ENCODE measurements at places on chromosomes 1 and 21.

- no peak for DNase-seq
Observed at GRCh38 chr1:47568763-47569162, 130.9 kb downstream of the FOXD2 start.

DNA sequence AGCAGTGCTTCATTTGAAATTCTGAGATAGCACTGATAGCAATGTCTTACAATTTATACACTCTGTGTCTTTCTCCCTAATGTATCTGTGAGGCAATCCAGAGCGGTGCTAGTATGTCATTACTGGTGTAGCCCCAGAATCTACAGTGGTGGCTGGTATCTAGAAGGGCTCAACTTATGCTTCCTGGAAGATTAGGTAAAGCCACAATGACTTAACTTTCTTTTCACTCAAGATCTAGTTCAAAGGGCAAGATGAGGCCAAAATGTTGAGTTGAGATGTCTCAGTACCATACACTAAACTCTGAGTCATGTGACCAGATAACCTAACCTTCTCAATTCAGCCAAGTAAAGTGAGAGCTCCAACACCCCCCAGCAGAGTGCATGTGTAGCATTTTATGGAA is 77.5 kb downstream of the PAPPA2 start:
- DNase-seq, result no peak

DNA sequence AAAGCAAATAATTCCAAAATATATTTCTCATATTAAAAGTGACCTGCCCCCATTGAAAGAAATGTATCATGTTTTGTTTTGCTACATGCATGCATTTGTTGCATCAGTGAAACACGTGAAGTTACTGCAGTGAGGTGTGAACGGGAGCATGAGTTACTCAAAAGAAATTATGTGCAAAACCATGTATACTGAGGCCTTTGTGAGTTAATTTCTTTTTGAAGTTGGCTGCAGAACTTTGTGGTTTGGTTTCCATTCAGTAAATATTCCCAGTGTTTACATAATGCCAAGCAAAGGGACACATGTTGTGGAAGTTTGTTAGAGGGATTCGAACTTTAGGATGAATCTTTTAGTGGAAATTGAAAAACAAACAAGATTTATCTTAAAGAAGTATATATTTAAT is 619.4 kb upstream of the ADAMTS5 start:
- no peak for DNase-seq

GRCh38 chr21:43921571-43921978 is 56.6 kb downstream of the AGPAT3 start:
- no peak for DNase-seq

- peak; percentile 84 for DNase-seq
Observed at GRCh38 chr1:17874231-17874630, 119.1 kb downstream of the ACTL8 start.

GRCh38 chr1:6097117-6097595 is 51.5 kb downstream of the KCNAB2 start:
- no peak for DNase-seq

- DNase-seq, result no peak
Observed at GRCh38 chr1:22461678-22462527, 10.3 kb downstream of the ZBTB40 start.

DNA sequence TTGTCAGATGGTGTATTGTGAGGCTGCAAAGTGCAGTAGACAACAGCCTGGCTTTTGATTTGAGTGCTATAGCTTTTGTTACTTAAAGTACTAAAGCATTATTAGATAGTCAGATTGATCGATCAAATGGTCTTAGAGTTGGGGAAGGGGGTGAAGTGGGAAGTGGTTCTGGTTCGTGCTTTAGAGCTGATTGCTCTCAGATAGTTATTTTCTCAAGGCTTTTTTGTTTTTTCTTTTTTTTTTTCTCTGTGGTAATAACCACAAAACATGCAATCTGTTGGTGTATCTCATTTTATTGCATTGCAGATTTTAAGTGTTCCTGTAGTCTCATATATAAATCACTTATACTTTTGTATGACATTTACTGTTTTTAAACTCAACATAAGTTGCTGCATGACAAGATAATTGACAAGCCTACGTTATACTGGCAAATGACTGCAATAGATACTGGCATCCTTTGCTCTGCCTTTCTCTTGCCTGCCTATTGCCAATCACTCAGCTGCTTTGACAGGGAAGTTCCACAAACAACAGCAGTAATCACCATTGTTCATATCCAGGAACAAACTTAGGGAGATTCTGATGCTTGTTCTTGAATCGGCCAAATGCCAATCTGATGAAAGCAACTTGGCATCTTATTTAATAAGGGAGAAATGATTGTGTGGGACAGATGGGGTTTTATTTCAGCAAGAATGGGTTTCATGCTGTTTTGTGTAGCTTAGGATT is 125.0 kb upstream of the B3GALT2 start:
- DNase-seq, result no peak

GRCh38 chr1:40394491-40395172 is 21.1 kb downstream of the SMAP2 start:
- no peak for DNase-seq

DNA sequence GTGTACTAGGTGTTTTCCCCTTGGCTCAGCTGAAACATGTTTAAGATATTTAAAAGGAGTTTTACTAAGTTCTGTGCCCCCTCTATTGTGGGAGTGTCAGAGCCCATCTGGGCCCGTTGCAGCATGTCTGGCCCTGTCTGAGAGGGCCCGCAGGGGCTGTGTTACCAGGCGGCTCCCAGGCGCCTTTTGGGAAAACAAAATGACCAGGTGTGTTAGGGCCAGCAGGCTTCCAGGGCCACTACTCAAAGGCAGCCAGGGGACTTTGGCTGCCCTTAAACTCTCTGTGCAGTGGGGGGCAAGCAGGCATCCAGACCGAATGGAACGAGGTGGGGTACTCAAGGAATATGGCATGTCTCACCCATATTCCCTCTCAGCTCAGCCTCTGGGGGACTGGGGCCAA is 111.7 kb downstream of the KCNN3 start:
- DNase-seq, result no peak

GRCh38 chr1:172549621-172550280 is 16.8 kb downstream of the SUCO start:
- DNase-seq, result no peak

- no peak for DNase-seq
Observed at GRCh38 chr1:25430967-25431881, 527 bp downstream of the MACO1 start.

DNA sequence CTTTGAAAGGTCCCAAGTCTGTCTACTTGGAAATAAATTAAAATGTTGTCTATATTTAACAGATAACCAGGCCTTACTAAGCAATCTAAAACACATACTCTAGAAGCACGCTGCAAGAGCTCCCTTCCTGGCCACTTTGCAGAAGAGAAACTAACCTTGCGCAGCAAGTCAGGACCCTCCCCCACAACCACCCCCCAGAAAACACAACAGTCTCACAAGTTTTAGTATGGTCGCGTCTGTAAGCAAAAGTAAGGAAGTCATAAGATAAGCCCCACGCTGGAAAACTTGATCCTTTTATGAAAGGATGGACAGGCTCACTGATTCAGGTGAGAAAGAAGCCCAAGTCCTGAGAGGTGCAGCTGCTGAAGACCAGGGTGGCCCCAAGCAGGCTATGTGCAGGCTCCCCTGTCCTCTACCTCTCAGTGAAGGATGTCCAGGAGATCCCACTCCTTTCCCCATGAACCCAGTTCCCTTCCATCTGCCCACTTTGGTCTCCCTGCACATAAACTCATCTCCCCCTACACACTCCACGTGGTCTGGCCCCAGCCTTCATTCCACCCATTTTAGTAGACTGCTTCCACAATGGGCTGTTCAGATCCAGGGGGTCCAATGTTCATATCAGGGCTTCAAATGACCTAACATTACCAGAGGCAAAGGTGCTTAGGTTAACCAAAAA is 23.8 kb downstream of the HIVEP3 start:
- no peak for DNase-seq

GRCh38 chr1:116172666-116173065 is 61.5 kb downstream of the MAB21L3 start:
- no peak for DNase-seq
